ENCODE measurements at places on chromosomes 4 and X. TPM values are rescaled to one million over a fixed set of nuclear protein-coding genes. Genes with fewer than 3 reads are reported as not detected.

DNA sequence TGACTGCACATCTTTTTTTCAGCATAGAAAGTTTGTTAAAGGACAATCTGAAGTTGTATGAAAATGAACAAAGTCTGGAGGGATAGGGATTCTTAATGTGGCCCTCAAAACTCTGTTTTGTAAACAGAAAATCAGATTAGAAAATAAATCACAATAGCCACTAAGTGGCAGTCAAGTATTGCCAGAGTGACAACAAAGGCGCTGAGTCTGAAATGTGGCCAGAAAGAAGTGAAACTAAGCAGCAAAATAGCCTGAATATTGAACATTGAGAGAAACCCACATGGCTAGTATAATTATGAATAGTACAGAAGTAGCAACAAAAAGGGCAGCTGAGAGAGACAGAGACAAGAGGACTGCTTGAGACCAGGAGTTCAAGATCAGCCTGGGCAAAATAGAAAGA is 81.1 kb upstream of the CT45A1 start:
- no peak for DNase-seq

- DNase-seq: no peak
These were observed 65.7 kb downstream of the TMEM154 start for GRCh38 chr4:152613841-152614721.

- DNase-seq: no peak
These were observed 89.4 kb downstream of the IRF2 start for GRCh38 chr4:184384810-184385557.

DNA sequence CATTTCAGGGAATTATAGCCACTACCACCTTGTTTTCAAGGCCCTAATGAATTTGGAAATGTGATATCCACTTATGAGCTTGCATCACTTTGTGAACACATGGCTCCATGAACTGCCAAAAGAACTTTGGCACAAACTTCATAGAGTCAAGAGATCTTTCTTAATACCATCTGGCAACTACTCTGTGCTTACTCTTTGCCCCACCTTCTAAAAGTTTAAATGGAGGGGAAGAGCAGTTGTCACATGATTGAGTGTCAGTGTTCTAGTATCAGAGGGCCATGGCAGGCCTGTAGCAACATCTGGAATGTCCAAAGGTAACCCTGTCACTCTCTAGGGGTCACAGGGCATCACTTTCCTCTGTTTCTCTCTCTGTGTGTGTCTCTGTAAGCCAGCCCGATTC is 2.6 kb upstream of the ADH1B start:
- DNase-seq: no peak

GRCh38 chrX:123223409-123223808 is 39.3 kb downstream of the GRIA3 start:
- DNase-seq: no peak

DNA sequence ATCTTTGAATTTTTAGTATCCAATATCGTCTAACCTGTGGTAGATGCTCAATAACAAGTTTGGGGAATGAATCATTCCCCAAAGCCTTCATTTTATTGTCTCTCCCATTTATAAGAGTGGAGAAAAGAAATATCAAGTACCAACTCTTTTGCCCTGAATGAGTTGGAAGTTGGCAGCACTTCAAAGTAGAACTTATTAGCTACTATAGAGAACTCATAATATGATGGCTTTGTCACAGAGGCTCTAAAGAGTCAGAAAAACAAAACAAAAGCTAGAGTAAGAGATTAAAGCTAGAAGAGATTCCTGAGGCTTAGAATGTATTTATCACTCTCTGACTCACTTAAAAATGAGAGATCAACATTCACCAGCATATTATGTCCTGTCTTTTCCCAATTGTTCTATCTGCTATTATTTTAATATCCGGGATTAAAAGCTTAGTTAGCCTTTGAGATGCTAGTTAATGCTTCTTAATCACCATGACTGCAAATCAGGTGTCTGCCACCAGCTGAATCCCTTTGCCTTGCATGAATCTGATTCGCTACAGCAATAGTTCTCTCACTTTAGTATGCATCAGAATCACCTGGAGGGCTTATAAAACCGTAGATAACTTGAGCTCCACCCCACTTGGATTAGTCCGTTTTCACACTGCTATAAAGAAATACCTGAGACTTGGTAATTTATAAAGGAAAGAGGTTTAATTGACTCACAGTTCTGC is 77.9 kb downstream of the PALLD start:
- no peak for DNase-seq

DNA sequence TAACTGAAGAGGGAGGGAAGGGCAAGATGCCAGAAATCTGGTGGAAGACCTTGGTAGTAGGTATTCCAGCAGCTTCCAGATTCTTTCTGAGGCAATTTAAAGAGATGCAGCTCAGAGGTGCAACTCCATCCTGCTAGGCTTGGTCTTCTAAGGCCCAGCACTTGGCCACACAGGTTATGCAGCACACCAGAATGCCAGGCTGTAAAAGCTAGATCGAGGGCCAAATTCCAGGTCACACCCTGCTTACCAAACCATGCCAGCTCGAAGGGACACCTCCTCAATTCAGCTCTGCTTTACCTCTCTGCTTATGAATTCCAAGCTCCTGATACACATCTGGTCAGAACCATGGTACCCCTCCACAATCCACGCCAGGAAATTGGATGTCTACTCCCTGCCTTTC is 19.8 kb upstream of the ATXN3L start:
- no peak for DNase-seq

DNA sequence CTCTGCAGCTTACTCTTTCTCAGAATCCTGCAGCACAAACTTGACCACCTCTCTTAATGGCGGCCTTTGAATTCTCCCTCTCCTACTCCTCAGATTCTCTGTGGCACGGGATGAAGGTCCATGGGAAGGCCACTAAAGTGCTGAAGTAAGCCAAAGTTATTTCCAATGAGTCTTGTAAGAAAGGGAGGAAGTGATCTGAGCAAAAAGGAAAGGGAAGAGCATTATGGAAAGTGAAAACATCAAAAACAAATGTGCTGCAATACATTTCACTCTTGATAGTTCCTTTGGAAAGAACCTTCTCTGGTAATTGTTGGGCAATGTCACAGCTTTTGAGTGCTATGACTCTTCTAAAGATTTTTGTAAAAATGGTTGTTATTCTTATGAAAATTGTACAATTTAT is 54.3 kb upstream of the CAMK2D start:
- DNase-seq: no peak

DNA sequence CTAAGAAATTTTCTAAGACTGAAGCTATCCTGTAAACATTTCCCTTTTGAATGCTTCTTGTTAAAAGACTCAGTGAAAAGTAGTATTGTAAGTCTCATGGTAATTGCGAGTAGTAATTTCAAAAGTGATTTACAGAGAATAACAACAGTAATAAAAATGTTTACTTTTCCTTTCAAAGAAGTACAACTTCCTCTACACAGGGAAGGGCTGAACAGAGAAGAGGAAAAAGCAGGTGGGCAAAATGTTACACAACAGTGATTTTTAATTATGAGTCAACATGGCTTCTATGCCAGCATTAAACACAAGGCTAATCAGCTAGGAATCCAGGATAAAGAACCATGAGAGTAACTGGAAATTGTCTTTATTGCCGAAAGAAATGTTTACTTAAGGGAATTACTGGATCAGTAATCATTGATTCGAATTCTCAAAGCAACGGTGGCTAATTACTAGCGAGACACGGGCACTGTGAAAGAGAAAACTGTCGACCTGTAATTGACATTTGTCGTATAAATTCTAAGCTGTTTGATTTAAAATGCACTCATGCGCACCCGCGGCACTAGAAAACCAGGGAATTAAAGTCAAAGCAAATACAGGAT is 15.4 kb downstream of the UTP3 start:
- DNase-seq: no peak

DNA sequence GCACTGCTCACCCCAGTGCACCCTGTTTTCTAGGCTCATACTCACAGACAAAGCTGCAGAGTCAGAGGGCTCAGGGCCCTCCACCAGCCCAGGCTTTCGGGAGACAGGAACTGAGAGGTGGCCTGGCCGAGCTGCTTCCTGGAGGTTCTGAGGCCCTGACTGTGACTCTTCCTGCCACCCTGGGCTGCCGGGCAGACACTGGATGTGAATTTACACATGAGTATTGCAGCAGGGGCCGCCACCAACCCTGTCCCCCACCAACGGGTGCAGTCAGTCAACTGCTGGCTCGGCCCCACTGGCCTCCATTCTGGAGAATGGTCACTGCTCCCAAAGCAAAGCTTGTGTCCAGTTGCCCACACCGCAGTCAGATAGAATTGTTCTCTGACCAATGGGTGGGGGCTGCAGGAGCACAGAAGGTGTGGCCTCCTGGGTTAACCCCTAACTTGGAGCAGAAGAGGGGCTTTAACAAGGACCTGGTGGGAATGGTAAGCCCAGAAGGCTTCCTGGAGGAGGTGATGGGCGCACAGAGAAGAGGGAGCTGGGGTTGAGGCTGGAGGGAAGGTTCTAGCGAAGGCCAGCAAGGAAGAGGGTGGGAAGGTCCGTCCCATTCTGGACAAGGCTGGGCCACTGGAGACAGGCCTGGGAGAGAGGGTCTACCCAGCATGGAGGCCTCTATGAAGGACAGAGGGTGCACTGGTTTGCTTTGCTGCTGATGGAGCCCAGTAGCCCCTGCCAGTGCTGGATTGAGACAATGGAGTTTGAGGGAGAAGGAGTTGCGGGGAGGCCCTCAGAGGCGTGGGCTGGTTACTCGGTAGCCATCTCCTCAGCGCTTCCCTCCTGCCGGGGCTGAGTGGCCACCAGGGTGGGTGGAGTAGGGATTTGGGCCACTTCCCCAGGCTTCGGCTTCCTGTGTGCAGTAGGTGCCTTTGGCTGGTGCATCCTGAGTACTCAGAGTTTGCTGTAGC is 135.3 kb downstream of the CPZ start:
- DNase-seq: peak; percentile 14

DNA sequence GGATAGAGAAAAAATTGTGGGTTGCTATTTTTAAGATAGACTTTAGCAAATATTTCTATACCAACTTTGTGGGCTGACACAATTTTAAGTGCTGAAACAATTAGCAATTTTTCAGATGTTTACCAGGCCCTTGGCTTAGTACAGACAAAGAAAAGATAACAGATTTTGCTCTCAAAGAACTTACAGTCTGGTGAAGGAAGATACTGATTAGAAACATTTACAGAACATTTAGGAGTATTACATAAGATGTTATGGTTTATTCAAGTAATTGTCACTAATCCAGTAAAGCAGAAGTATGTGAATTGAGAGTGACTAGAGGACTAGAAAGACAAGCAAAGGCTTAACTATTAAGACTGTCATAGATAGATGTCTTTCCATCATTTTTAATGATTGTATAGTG is 35.3 kb upstream of the NDUFC1 start:
- DNase-seq: no peak

DNA sequence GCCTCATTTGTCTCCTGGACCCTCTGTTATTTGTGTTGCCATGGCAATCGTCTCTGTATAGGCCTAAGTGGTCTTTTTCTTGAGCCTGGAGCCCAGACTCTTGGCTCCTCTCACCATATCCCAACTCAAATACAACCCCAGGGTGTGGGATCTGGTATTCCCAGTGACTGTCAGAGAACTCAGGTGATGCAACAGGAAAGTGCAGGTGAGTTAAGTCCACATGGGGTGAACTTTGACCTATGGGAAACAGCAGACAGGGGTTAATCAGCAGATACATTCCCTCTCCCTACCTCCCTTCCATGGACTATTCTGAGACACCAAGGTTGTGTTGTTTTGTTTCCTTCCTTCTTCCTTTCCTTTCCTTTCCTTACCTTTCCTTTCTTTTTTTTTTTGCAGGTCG is 130.9 kb upstream of the RPS6KA3 start:
- DNase-seq: no peak

- DNase-seq: no peak
These were observed 205.3 kb downstream of the TLL1 start for GRCh38 chr4:166078383-166078782.

DNA sequence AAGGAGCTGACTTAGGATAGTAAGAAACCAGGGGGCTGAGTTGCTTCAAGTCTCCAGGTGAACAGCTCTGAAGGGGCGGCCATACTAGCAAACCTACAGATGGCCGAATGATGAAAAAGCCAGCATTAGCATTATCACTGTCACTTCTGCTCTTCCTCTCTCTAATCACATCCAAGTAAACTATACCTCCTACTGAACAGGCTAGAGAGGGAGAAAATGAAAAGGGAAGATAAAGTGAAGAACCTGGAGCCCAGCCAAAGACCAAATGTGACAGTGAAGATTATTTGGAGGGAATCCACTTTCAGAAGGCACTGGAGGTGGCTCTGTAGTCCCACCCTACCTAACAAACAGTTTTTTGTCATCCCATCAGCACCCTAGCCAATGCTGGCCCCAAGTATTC is 50.4 kb upstream of the PRPS1 start:
- no peak for DNase-seq

DNA sequence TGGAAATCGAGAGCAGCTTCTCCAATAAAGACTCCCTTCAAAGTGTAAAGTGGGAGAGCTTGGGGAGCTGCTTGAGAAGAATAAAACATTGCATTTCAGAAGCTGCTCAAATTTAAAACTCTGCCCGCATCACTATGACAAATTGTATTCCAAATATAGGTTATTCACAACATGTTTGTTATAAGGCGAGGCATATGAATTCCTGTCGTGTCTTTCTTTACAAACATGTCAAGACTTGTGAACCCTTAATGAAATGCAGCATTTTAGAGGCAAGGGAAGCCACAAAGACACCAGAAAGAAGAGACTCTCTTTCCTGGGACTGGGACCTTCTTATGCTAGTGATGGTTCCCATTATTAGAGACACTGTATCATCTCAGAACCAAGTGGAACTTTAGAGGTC is 311.2 kb downstream of the DHX15 start:
- DNase-seq: no peak

DNA sequence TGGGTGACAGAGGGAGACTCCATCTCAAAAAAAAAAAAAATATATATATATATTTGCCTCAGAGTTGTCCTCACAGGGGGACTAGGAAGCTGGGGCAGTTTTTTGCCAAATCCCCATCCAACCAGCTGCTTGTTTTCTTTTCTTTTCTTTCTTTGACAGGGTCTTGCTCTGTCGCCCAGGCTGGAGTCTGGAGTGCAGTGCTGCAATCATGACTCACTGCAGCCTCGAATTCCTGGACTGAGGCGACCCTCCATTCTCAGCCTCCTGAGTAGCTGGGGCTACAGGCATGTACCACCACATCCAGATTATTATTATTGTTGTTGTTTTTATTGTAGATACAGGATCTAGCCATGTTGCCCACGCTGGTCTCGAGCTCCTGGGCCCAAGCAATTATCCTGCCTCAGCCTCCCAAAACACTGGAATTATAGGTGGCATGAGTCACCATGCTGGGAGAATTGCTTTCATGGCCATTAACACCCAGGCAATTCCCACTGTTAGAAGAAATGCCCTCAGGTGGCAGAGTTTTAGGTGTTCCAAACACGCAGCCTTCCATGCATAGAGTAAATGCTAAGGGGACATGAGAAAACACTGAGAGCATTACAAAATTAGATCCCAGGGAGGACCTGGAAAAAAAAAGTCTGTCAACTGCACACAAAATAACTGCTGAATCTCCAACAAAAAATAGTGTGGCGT is 98.0 kb downstream of the ARHGAP6 start:
- DNase-seq: no peak

The SOD3 gene
- not detected for total RNA-seq

The TMEM156 gene
- 22.3 TPM for total RNA-seq

The ERAS gene
- total RNA-seq: not detected

The UGT2B11 gene
- not detected for total RNA-seq

The ATP5ME gene
- total RNA-seq: 114 TPM

The CAMK2D gene
- total RNA-seq: 40.1 TPM

The PRR32 gene
- not detected for total RNA-seq

Data from natural killer cell (primary cell).